ENCODE measurements at places on chromosomes 4 and X. TPM values are rescaled to one million over a fixed set of nuclear protein-coding genes. Genes with fewer than 3 reads are reported as not detected.

The PDGFRA gene
- total RNA-seq: 177 TPM

The GPAT3 gene
- total RNA-seq: 15.8 TPM

The SSX4 gene
- total RNA-seq: not detected

The ETDA gene
- not detected for total RNA-seq

The CITED1 gene
- not detected for total RNA-seq

The GPR173 gene
- not detected for total RNA-seq

The TAF7L gene
- total RNA-seq: not detected

The CT47B1 gene
- total RNA-seq: not detected

The TBX22 gene
- not detected for total RNA-seq

The FREM3 gene
- total RNA-seq: not detected

GRCh38 chr4:53688186-53688790, 97.0 kb upstream of the LNX1 start:
- no peak for DNase-seq

DNA sequence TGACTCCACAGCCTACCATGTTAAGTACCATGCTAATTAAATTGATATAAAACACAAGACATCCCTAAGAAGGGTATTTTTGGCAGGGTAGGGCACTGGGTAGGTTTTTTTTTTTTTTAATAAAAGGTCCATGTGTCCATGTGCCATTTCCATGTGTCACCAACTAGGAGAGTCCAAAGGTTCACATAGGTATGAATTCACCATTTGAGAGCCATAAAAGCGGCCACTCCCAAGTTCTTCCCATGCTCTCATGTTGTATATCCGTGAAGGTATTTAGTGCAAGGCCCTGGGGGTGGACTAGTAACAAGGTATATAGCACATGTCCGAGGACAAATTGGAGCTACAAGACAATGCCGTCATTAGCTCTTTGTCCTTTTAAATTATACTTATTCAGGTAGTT, 107.3 kb downstream of the PDE5A start:
- peak; percentile 21 for DNase-seq

DNA sequence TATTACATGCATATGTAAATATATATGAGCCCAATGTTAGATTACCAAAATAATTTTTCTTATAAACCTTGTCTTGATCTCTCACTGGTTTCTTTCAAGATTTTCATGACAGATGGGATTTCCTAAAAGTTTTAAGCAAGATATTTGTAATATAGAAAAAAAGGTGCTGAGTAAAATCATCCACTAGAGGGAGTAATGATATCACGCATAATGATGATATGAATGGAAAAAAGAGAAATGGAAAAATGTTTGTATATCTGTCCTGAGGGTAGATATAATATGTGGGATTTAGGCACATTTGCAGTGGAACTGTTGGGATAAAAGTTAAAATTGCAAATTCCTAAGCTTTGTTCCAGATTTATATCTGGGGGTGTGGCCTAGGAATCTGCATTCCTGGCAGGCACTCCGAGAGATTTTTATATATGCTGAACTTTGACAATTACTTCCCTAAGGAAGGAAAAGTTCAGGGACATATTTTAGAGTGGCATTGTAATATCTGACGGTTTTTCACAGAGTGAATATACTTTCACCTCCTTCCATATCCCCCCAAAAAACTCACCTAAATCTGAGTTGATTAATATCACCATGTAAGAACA, 60.5 kb downstream of the TMA16 start:
- peak; percentile 48 for DNase-seq

- no peak for DNase-seq
Measured at GRCh38 chr4:107806196-107806595, 18.5 kb upstream of the SGMS2 start.

DNA sequence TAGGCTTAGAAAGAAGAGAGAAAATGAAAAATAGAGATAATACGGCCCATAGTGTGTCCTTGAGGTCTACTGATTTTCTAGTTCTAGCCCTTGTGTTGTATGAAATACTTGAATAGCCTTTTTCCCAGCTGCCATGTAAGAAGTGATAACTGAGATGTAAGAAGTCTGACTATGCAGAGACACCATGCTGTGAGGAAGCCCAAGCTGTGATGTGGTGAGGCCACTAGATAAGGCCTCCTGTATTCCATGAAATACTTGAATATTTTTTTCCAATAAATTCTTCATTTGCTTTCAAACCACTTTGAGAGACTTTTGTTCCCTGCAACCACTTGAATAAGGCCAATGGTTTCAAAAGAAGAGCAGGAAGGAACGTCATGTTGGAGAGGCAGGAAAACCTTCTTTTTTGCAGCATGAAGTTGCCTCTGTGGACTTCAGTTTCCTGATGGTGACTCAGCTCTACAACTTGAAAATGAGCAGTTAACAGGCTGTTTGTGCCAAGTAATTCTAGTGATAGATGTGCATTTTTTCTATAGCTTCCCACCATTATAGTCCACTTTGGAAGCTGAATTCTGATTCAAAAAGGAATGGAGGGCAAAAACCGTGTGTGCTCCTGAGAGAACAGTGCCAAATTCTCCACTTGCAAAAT, 25.5 kb upstream of the FAM9C start:
- no peak for DNase-seq

DNA sequence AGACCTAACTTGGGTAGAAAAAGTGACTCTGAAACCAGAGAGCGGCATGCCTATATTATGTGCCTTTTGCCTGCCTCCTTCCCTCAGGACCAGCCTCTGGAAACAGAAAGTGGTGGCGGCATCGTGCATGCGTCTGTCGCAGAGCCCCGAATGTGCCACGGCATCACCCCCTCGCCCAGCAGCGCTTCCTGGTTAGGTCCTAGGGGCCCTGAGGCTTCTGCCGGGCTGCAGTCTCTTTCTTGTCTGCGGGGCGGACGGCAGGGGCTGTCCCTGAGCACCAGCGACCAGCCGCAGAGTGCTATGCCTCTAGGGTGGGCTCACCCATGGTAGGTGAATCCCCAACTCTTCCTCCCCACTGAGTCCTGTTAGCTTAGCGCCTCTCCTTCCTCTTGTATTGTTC, 68.7 kb downstream of the VSIG4 start:
- no peak for DNase-seq

GRCh38 chrX:14913241-14913640, 40.0 kb downstream of the MOSPD2 start:
- no peak for DNase-seq

DNA sequence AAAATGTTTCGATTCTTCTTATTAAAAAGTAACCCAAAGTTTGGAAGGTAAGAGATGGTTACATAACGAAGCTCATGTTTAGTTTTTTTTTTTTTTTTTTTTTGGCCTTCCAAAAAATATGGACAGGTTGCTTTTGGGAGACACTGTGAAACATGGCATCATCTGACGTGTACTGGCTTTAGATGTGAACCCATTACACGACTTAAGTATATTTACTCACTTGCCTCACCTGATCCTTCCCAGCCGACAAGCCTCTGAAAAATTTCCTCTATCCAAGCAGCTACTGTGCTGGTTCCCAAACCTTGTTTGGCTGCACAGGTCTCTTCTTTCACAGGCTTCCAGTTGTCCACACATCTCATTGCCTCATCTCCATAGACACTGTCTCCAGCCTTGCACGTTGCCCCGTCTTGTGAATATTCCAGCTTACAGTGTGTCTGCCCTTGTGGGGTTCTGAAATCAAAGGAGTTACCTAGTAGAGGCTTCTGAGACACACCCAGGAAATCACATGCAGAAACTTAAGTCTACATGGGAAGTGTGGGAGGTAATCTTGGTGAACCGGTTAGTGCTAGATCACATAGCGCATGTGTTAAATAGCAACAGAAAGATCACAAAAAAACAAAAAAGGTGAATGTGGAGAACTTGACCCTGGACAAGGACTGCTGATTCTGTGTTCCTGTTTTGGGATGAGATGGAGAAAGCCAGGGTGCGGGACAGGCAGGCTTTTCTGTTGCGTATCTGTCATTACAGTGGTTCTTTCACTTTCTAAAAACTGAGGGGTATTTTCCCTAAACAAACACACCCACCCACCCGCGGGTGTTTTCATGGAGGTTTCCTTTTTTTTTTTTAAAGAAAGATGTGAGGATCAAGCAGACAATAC, 328.6 kb downstream of the ARHGAP10 start:
- peak; percentile 87 for DNase-seq

DNA sequence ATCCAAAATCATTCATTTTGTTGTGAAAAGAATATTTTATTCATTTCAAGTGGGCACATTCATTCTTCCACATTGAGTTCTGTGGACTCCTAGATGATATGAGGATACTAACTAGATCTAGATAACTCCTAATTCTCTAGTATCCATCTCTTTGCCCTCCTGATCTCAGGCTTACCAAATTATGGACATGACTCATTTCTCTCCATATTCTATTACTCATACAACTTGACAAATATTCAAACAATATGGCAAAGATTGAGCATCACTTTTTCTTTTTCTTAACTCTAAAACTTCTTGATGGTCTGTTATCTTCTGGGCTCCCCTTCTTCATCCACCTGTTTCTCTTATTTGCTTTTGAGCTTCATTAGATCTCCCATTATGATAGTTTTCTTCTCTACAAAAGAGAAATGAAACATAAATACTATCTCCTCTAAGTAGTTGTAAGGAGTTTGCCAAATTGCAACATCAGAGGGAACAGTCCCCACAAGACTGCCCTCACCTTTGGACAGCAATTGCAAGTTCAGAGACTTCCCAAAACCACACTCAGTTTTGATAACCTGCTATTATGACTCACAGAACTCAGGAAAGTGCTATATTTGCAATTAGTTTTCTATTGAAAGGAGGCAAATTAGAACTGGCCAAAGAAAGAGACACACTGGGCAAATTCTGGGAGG, 422.9 kb downstream of the SPRY1 start:
- DNase-seq: no peak

DNA sequence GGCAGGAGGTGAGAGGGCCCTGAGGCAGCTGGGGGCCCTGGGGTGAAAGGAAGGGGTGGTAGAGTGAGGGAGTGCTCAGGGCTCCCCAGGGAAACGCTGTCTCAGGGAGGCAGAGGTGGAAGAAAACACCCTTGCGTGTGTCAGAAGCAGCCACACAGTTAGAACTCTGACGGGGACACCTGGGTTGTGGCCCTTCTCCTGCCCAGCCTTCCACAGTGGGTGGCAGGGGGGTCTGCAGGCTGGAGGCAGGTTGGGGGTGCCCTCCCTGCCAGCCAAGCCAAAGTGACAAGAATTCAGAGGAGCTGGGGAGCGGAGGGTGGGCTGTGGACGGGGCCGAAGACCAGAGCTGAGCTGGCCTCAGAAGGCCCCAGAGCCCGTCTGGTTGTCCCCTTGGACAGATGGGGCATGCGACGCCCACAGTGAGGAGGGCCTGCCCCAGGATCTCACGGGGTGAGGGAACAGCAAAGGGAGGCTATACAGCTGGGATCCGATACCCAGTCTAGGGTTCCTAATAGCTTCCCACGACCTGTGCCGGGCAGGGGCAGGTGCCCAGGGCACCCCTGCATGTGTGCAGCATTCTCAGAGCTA, 105.2 kb upstream of the ADRA2C start:
- DNase-seq: no peak

DNA sequence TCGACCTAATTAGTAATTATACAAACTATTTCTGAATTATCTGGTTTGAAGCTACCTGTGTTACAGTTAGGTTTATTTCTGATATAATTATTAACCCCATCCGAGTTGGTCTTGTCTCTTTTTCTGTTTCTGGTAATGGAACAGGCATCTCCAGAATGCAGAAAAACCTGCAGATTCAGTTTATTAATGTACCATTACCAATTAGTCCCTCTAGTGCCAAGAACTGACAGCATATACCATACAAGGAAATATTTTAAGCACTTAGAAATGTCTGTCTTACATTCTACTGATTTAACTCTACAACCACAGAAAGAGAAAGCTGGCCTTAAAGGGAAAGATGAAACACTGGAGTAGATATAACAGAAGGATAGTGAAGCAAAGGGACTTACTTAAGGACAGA, 570.6 kb downstream of the CENPC start:
- DNase-seq: no peak

DNA sequence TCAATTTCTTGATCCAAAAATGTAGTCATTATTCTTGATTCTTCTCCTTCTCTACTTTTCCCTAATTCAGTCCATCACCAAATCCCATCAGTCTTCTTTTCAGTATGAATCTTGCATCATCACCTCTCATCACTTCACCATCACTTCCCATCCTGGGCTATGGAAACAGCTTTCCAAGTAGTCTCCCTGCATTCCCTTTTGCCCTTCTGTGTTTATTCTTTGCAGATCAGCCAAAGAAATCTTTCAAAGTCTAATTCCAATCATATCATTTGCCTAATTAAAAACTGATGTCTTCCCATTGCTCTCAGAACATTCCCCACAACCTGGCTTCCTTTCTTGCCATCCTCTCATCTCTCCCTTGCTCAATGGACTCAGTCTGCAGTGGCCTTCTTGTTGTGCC, 201.7 kb upstream of the ADAMTS3 start:
- DNase-seq: no peak

GRCh38 chrX:105564501-105564900, 257.8 kb upstream of the NRK start:
- DNase-seq: no peak

DNA sequence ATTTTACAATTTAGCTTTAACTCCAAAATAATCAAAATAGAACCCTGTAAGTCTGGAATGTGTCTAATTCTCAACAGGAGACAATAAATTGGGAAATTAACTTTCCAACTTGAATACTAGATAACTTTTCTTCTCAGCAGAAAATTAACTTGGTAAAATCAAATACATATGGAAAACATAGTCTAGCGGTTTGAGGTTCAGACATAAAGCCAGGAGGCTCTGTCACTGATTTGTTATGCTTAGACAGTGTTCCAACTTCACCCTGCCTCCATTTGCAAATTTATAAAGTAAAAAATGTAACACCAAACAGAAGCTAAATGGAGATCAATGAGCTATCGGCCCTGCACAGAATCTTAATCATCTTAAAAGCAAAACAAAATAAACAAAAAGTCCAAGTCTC, 46.3 kb downstream of the TBCK start:
- DNase-seq: no peak

- DNase-seq: peak; percentile 90
Measured at GRCh38 chr4:113468165-113469022, 293.1 kb downstream of the CAMK2D start.

GRCh38 chr4:16034010-16034748, 49.6 kb downstream of the PROM1 start:
- DNase-seq: no peak

- DNase-seq: no peak
Measured at GRCh38 chr4:146456681-146457080, 65.1 kb downstream of the SLC10A7 start.

DNA sequence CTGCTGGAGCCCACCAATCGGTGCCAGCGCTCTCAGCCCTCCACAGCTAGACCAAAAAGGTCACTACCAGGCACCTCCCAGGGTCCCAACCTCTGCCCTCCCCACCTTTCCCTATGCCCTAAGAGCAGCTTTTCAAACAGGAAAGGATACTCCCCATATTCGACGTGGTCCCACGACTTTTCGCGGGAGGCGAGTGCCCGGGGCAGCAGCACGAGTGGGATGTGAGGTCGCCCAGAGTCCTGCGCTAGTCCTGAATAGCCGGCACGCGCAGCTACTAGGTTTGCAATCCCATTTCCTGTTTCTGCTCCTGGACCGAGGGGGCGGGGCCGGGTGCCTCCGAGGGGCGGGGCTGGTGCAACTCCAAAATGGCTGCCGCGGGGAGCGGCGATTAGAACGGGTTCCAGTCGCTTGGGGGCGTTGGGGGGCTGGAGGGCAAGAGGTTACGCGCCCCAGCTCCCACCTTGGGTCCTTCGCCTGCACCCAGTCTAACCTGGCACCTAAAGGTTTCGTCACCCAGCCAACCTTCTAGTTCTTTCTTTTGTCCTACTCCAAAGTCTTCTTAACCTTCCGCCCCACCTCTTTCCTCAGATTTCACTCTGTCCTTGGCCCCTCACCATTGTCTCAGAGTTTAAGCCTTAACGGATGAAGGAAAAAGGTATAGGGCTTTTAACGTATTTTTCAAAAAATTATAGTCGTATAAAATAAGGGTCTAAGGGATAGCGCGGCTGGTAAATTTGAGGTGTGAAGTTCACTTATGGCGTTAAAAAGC, 85.0 kb upstream of the TENT5D start:
- peak; percentile 65 for DNase-seq
